ENCODE measurements at places on chromosomes 5 and 9. TPM values are rescaled to one million over a fixed set of nuclear protein-coding genes. Genes with fewer than 3 reads are reported as not detected.

GRCh38 chr5:142145106-142145900 lies 36.7 kb downstream of the NDFIP1 start:
- no peak for DNase-seq

- DNase-seq = peak; percentile 33
These were observed 4.7 kb downstream of the NOL6 start for GRCh38 chr9:33468797-33469621.

- DNase-seq = no peak
These were observed 29.4 kb downstream of the ANKRD34B start for GRCh38 chr5:80540691-80541090.

- peak; percentile 83 for DNase-seq
These were observed 5.5 kb upstream of the SURF6 start for GRCh38 chr9:133341369-133342068.

DNA sequence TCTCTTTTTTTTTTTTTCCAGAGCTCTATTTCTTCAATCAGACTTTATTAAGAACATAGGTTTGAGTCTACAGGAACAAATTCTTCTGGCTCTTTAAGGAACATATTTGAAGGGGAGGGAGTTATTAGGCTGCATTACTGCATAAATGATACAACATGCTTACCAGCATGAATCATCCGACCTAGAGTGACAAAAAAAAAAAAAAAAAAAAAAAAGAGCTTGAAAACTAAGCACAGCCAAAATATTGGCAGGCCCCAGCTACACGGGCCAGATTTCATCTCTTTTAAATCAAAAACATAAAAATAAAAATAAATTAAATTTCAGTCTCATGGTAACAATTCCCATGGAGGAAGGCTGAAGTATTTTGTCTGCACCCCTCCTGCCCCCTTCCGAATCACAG lies 26.3 kb downstream of the MSX2 start:
- DNase-seq = no peak

DNA sequence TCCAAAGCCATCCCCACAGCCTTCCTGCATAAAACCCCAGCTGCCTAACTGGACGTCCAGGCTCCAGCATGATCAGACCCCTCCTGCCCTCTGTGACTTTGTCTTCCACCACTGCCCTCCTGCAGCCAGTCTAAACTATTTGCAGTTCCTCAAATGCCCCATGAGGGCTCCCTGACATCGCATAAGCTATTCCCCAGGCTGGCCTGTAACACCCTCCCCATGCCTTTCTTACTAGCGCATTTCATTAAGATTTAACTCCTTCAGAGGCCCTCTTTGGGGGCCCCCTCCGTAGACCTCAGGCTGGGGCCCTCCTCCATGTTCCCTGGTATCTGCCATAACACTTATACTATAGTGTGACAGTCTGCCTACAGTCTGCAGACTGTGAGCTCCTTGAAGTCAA lies 15.5 kb upstream of the SMIM23 start:
- DNase-seq = no peak

DNA sequence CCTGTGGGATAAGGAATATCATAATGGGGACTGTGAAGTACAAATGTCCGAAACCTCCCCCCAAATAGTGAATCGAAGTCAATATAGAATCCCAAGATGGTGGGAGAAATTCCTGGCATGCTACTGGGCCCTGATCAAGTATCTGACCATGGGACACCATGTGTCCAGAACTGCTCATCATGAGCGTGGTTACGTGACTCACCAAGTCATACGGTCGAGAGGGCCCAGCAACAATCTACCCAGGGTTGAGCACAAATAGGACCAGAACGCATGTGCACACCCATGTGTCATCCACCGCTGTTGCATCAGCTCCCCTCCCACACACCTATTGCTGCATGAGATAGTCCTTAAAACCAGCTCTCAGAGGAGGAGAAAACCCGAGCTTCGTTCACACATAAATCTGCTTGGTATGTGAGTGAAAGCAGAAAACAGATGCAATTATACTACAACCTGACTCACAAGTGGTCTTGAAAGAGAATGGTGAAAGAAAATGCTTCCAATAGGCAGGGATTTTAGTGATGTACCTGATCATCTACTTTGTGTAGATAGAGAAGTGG lies 353.2 kb downstream of the CWC27 start:
- no peak for DNase-seq

GRCh38 chr9:135908093-135908753 lies 877 bp upstream of the CAMSAP1 start:
- no peak for DNase-seq

GRCh38 chr5:24167806-24168205 lies 477.0 kb downstream of the CDH10 start:
- DNase-seq = no peak

DNA sequence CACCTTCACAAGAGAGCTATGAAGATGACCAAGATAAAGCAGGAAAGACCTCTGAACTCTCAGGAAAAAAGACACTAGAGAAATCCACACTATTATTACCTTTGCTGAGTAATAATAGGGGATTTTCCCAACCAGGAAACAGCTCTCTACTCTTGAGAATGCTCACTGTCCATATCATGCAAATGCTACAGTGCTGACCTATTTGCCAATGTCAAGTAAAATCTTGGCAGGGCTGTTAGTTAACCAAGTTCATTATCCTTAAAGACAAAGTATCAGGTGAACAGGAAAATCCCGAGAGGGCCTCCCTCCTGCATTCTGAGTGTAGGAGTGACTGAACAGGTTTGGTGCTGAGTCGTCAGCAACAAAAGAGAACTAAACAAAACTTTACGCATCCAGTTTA lies 306.6 kb downstream of the ACTL7B start:
- DNase-seq = no peak

GRCh38 chr5:76469656-76470290 lies 66.7 kb downstream of the IQGAP2 start:
- no peak for DNase-seq

GRCh38 chr5:91016954-91017700 lies 366.0 kb downstream of the ARRDC3 start:
- DNase-seq = no peak

DNA sequence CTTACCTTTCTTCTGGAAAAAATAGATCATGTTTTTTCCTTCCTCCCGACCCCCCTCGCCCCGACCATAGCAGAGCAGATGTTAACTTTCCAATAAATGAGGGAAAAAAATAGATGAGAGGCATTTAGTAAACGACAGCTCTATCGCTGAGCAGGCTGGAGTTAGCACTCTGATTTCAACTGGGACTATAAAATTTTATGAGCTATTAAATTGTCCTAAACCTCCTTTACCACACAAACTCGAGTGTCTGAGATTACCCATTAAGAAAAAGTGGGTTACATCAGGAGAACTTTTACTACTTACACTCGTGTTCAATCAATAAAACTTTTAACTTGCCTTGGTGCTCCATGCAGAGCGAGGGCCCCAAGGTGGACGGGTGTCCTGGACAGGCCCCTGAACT lies 59.8 kb upstream of the RNU6ATAC start:
- DNase-seq = no peak

DNA sequence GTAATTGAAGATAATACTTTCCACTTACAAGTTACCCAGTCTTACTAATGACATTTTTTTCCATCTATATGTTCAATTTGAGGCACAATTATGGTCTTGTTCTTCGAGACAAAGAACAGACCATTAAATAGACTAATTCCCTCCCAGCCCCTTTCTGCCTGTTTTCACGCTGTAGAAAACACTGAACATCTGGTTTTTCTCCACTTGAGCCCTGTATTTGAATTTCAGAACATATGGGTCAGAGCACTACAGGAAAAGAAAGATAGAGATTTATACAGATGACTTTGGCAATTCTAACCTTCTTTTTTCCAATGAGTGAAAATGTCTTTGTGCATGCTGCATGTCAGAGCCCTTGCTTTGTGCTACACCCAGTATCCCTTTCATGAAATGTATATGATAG lies 506.9 kb downstream of the LRRC70 start:
- DNase-seq = no peak

IL9 gene
- not detected for total RNA-seq

ADAMTS12 gene
- total RNA-seq = 1.7 TPM

SLC36A3 gene
- not detected for total RNA-seq

FBN2 gene
- 23.5 TPM for total RNA-seq

SEC61B gene
- 41.9 TPM for total RNA-seq
